Karpas-422 (cell line): ENCODE measurements at places on chromosomes 7 and 10.

- DNase-seq = peak; percentile 65
Observed at GRCh38 chr7:44977304-44977958, 1.4 kb downstream of the MYO1G start.

- no peak for DNase-seq
Observed at GRCh38 chr7:91280185-91280584, 16.0 kb downstream of the FZD1 start.

DNA sequence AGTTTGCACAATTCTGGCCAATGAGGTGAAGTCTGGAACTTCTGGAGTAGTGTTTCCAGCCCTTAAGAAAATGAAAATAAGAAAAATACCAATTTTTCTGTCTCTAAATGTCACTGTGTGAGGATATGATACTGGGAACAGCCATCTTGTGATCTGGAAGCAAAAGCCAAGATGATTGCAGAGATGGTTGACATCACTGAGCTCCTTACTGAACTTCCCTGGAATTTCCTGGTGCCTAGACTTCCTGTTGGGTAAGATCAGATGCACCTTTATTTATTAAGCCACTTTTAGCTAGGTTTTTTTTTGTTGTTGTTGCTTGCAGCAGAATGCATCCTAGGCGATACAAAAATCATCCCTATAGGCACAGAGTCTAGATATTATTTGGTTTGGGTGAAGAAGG, 27.3 kb upstream of the INHBA start:
- DNase-seq = no peak

- no peak for DNase-seq
Observed at GRCh38 chr7:112346381-112347060, 103.7 kb upstream of the IFRD1 start.

DNA sequence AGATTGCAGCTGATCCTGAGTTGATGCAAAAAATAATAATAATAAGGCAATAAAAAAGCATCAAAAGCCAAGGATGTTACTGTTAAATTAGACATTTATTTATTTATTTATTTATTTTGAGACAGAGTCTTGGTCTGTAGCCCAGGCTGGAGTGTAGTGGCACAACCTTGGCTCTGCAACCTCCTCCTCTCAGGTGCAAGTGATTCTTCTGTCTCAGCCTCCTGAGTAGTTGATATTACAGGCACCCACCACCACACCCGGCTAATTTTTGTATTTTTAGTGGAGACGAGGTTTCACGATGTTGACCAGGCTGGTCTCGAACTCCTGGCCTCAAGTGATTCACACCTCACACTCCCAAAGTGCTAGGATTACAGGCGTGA, 465.5 kb upstream of the NRP1 start:
- no peak for DNase-seq

DNA sequence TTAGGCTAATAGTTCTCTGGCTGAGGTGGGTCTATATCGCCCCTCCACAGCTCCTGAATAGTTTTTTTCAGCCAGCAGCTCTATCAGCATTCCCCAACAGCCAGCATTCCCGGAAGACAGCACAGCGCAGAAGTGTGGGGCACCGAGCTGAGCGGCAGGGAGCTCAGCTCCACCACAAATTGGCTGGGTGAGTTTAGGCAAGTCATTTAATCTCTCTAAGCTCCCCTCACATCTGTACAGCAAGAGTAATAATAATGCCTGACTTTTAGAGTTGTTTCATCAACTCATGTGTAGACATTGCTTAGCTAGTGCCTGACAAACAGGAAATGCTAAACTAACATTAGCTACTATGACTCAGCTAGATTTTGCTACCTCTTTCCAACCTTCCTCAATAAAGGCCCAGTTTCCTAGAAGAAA, 247.9 kb upstream of the PTN start:
- no peak for DNase-seq

DNA sequence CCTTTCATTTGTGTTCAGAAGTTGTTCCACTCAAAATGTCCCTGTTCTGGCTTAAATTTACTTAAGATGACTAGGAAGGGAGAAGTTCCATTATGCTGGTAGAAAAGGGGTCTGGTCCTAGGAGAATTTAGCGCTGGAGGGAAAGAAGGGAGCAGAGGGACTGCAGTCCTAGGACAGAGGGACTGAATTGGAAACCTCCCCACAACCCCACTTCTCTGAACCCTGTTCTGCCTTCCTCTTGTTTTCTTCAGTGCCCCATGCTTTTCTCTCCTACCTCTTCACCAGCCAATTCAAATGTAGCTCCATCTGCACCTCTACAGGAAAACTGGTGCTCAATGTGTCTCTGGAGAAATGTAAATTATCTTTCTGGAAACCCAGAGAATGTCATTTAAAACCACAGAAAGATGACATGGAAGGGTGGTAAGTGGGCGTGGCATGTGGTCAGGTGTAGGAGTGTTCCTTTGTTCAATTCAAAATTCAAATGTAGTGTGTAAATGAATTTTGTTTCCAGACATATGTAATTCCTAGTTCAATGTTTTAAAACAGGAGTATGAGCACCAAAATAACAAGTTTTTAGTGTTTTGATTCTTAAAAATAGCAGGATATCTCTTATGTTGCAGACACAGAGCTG, 24.0 kb upstream of the RHOBTB1 start:
- DNase-seq = no peak

- no peak for DNase-seq
Observed at GRCh38 chr7:4602905-4603842, 78.9 kb upstream of the FOXK1 start.

GRCh38 chr7:17497549-17498167, 199.2 kb downstream of the AHR start:
- DNase-seq = no peak

DNA sequence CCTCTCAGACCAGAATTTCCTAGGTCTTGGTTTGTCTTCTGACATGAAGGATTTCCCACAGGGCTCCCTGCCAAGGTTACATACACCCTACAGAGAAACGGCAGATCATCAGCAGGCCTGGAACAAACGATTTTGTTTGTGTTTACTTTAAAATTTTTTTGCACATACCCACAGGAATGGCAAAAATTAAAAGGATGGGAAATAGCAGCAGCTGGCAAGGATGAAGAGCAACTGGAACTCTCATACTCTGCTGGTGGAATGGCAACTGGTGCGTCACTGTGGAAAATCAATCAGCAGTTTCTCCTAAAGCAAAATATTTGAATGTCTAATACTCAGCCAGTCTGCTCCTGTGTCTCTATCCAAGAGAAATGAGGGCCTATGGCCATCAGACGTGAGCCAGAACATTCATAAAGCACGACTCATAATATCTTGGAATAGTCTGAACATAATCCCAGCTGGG, 6.5 kb downstream of the BAIAP2L1 start:
- DNase-seq = no peak

DNA sequence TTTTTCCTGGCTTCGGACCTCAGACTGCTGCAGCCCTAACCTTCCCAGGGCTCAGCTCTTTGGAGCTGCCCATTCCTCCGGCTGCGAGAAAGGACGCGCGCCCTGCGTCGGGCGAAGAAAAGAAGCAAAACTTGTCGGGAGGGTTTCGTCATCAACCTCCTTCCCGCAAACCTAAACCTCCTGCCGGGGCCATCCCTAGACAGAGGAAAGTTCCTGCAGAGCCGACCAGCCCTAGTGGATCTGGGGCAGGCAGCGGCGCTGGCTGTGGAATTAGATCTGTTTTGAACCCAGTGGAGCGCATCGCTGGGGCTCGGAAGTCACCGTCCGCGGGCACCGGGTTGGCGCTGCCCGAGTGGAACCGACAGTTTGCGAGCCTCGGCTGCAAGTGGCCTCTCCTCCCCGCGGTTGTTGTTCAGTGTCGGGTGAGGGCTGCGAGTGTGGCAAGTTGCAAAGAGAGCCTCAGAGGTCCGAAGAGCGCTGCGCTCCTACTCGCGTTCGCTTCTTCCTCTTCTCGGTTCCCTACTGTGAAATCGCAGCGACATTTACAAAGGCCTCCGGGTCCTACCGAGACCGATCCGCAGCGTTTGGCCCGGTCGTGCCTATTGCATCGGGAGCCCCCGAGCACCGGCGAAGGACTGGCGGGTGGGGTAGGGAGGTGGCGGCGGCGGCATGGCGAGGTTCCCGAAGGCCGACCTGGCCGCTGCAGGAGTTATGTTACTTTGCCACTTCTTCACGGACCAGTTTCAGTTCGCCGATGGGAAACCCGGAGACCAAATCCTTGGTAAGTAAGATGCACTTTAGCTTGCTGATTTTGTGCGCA, at the start of gene PLXDC2:
PLXDC2 (plus strand) TSS at position 22 of the 820 bp plus-strand sequence.
- no peak for DNase-seq

DNA sequence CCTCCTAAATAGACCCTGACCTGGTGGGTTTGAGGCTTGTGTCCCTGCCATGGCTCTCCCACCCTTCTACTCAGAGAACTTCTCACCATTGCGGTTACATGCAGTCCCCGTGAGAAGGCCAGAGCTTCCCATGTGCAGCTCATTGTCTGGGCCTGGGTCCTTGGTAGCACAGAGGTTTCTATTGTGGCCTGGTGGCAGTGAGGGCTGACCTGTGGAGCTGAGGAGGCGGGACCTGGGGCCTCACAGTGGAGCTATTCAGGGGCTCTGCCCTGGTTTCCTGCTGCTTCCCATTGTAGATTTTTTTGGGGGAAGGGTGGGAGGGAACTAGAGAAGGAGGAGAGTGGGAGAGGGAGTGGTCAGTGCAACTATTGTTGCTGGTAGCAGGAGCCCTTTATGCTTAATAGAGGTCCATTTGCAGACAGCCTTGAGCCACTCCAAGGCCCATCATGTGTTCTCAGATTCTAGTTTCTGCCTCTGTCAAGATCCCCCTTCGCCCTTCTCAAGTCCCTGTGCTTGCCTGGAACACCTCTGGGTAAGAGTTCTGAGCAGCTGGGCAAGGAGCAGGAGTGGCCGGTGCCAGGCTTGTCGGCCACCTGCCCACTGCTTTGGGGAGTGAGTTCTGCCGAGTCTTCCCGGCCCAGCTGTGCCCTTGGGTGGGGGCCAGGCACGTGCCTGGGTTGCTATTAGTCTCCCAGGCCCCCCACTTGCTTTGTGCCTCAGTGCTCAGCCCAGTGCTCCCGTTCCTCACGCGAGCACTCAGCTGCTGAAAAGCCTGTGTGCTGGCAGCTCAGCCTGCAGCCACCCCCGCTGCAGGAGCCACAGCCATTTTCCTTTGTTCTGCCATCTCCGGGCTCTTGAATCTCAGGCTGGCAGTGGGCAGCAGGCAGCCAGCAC, 10.7 kb downstream of the TSPAN14 start:
- DNase-seq = no peak

GRCh38 chr7:22920672-22921071, 93.3 kb downstream of the HYCC1 start:
- peak; percentile 56 for DNase-seq

DNA sequence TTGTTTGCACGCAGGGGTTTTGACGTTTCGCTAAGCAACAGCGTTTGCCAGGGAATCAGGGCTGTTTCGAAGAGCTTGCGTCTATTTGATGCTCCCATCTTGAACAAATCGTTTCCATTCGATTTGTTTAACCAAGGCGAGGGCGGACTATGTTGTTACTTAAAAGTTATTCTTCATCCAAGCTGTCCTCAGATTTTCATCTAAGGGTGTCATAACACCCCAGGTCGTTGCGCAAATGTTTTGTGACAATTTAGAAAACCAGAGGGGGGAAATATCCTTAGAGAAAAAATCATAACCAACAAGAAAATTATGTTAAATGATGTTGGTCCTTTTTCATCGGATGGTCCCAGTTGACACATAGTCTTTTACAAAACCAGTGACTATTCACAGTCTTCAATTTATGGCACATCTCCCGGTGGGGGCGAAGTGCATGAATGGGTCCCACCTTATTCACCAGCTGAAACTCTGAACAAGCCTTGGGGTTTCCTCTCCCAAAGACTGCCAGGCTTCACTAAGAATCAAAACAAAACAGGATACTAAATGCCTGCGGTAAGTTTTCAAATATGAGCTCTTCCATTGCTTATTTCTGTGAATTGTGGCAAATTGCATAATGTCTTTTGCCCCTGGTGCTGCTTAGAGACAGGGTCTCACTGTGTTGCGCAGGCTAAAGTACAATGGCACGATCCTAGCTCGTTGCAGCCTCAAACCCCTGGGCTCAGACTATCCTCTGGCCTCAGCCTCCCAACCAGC, 109.9 kb downstream of the REEP3 start:
- DNase-seq = peak; percentile 71

DNA sequence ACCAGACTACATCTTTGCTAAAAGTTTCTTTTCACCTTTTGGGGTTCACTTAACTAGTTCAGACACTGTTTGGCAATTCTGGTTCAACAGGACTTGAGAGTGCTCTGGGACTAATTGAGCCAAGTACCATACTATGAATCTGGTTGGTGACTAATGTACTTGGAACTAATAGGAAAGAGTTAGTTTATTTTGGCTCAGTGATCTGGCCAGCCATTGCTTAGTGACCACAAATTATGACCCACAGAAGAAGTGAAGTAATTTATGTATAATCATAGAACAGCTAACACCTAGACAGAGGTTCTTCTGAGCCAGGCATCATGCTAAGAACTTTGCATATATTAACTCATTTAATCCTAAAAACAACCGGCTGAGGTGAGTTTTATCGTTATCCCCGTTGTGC, 126.5 kb upstream of the JCAD start:
- no peak for DNase-seq

DNA sequence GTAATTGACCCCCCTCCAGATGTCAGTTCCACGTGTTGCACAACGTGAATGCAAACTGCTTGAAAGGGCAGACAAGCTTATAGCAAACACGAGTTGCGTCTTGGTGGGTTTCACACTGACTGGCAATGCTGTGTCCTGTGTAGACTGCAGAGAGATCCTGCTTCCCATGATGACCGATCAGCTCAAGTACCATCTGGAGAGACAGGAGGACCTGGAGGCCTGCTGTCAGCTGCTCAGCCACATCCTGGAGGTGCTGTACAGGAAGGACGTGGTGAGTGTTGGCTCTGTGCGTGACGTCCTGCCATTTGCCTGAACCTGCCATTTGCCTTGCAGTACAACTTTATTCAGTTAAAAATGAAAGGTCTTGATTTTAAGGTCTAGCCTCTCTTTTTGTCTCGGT, 71.1 kb downstream of the INSYN2A start:
- no peak for DNase-seq

DNA sequence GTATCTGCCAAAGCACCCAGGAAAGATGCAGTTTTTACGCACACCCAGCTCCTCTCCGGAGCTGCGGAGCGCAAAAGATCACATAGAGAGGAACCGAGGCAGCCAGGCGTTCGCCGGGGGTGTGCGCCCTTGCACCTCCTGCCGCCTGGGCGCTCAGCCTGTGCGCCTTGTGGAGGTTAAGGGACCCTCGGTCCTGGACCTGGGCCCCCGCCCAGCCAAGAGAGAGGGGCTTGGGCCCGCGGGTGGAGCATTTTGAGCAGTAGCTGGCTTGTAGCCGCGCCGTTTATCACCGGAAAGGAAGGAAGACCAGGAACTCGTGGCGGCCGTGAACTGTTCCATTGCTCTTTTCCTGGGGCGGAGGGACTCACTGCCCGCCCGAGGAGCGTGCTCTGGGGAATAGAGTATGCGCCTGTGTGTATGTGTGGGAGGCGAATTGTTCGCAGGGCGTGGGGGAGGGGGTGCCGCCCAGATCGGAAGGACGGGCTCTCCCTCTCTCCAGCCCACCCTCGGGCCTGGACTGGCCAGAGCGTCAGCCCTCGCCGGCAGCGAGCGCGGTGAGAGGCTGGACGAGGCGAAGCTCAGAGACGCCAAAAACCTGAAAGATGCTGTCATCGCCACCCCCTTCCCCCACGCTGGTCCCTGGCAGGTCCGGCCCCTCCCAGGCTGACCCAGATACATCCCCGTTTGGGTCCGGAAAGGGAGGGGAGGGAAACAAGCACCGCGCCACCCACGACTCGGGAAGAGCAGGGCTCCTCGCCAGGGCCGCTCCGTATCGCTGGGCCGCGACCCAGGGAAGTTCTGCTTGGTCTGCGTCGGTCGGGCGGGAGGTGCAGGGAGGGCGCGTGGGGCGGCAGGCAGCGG, 1.2 kb upstream of the WNT2 start:
- DNase-seq = no peak

GRCh38 chr10:6349846-6350535, 147.3 kb downstream of the PFKFB3 start:
- no peak for DNase-seq

GRCh38 chr10:102673236-102673818, 29.0 kb downstream of the TRIM8 start:
- DNase-seq = no peak
